Sciatic nerve (tissue), 2 donors: ENCODE measurements at places on chromosomes 12 and 14.

- DNase-seq, result no peak
Measured at GRCh38 chr12:74066476-74066875, 471.2 kb upstream of the ATXN7L3B start.

GRCh38 chr12:12273291-12273957, 6.6 kb upstream of the LRP6 start:
- no peak for DNase-seq

- DNase-seq, result no peak
Measured at GRCh38 chr12:68469113-68469512, 137.0 kb upstream of the MDM1 start.

DNA sequence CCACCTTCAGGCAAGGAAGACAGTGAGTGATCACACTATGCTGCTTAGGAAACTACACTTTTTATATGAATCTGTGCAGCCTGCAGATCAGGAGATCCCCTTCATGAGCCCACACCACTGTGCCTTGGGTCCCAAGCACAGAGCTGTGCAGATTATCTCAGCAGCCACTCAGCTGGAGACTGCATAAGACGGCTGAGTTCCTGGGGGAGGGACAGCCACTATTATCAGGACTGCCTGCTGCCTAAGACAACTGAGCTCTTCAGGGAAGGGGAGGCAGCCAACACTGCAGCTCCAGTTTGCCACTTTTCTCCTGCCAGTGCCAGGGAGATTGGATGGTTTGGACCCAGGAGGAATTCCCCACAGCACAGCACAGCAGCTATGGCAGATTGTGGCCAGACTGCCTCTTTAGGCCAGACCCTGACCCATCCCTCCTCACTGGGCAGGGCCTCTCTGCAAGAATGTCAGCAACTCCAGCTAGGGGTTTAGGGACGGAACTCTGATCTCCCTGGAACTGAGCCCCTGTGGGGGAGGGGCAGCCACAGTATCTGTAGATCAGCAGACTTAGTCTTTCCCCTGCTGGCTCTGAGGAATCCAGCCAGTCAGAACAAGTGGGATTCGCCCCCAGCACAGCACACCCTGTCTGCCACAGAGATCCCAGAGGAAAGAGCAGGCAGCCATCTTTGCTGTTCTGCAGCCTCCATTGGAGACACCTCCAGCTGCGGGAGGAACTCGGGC, 141.3 kb downstream of the KLHL28 start:
- no peak for DNase-seq

DNA sequence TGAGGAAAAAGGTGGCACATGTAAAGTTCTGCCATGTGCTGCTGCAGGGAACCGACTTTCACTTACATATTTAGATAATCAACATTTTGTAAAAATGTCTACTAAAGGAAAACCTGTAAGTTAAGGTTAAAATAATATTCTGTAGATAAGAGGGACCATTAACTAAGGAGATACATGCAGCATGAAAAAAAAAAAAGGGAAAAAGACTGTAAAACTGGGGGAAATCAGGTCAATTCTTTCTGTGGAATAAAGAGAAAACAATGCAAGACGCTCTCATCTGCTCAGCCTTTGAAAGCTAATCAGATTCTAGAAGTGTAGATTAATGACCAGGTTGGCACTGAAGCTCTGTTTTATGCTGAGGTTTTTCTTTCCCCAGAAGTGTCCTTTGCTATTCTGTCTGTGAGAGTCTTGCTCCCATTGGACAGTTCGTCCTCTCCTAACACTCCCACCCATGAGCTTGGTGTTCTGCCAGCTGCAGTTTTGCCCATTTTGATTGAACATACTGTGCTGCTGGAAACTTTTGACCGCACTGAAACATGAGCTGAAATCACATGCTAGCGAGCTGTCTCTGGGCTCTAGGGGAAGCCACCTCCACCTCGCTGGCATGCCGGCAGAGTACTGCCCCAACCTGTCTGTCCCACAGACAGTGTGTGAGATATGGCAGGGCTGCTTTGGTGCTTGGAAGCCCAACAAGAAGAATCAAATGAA, 39.7 kb downstream of the PPTC7 start:
- peak; percentile 92 for DNase-seq

- no peak for DNase-seq
Measured at GRCh38 chr14:89674936-89675335, 257.9 kb upstream of the FOXN3 start.
